Renal pelvis (tissue), 12 donors: ENCODE measurements at places on chromosomes 4 and X.

DNA sequence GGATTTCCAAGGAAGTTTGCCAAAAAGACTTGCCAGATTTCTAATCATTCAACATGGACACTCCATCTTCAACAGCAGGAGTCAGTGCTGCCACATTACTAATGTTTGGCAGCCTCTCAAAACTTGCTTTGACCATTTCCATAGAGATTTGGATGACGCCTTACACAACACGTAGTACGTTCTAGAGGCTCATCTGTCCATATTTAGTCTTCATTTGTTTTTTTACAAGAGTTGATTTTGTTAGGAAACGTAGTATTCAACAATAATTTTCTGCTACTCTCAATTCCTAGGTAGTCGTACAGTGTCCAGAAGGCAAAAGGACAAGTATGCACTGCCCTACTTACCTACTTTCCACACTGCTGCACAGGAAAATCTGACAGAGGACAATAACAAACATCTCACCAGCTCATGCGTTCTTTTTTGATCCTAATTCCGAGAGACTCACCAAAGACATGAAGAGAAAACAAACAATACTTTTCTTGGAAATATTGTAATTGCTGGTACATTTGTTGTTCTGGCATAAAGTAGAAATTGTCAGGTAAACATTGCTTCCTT is 117.3 kb downstream of the SNCA start:
- DNase-seq, result no peak

GRCh38 chr4:105797225-105797624 is 88.6 kb downstream of the GSTCD start:
- DNase-seq, result no peak

DNA sequence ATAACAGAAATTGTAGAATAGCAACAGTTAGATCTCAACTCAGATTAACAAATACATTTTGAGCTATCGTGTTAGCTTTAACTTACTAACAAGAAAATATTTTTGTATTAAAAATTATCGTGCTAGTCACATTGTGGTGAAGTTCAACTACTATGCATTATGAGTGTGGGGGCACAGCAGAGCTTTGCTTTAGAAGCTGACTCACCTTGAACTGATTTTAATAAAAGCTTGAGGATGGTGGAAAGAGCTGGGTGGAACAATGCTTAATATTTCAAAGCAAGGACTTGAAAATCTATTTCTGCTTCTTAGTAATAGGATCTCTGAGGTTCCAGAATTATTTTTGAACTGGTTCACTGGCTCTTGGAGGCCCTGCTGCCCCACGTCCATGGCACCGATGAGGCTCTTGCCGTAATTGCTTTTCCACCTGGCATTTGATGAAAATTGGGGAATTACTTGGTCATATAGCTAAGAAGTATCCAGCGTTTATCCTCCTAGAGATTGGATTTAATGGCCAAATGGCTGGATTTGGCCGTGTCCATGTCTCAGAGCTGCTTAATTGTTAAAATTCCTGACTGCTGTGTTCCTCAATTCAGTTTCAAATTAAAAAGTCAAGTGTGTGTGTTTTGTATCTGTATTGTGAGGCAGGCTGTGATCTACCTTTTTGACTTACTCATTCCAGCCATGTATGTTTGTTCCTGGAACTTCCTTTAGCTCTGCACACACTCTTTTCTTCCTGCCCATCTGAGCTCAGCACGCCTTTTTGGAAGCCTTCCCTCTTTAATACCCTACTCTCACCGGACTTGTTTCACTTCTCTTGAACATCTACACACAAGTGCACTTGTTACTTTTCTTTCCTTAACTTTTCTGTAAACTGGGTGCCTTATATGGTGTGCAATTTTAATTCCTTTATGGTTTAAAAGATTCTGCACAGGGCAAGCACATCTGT is 66.6 kb upstream of the LIMCH1 start:
- DNase-seq, result no peak

DNA sequence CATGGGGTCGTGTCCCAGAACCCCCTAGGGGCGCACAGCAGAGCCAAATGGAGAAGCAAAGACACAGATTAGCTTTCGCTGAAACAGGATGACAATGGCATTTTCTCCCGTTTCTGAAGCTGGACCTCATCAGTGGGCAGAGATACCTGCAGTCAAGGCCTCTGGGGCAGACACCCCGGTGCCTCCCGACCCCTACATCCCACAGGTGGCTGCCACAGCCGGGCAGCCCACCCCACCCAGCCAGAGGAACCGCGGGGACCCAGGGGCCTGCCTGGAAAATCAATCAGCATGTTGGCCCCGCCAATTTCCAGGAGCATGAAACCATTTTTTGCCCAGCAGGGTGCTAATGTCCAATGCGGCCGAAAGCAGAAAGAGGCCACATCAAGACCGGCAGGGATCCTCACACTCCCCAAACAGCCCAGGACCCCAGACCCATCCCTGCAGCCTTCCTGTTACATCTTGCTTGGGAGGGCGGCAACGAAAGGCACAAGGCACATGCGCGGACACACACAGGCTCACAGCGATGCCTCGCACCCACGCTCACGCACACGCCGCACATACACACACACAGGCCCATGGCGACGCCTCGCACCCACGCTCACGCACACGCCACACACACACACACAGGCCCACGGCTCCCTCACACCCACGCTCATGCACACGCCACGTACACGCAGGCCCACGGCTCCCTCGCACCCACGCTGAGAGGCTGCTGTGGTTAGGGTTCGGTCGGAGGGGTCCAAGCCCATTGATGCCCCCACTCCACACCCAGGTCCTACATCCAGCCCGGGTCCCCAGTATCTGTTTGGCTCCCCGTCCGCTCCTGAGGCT is 130.6 kb upstream of the NKX1-1 start:
- DNase-seq, result no peak

DNA sequence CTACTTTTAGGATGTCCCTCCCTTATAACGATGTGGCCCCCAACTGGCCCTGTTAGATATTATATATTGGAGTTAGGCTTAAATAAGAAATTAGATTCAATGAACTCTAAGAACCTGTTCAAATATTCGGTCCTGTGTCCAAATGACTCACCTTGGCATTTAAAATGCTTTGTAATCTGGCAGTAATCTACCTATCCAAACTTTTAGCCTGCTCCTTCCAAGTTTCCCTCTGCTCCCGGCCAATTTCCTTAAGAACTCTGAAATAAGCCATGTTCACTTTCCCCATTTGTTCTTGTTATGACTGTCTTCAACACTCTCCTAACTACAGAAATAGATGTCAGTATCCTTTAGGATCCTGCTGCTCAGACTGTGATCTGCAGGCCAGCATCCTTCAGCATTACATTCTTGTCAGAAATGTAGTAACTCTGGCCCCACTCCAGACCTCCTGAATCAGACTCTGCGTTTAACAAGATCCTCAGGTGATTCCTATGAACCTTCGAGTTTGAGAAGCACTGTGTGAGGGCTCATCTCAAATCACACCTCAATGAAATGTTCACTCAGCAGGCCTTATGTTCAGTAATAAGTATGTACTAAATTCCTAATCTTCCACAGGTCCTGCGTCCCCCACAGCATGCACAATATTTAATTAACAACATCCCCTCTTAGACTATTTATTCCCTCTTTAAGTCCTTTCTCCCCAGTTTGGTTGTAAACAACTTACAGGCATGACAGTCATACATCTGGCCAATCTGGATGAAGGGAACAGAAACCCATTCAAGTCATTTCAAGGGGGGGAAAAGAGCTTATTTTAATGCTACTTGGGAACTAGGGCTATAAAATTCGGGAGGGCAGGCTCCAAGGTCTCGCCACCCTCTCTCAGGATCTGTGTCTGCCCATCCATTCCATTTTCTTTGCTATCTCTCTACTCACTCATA is 3.0 kb downstream of the ATP8A1 start:
- DNase-seq, result no peak

DNA sequence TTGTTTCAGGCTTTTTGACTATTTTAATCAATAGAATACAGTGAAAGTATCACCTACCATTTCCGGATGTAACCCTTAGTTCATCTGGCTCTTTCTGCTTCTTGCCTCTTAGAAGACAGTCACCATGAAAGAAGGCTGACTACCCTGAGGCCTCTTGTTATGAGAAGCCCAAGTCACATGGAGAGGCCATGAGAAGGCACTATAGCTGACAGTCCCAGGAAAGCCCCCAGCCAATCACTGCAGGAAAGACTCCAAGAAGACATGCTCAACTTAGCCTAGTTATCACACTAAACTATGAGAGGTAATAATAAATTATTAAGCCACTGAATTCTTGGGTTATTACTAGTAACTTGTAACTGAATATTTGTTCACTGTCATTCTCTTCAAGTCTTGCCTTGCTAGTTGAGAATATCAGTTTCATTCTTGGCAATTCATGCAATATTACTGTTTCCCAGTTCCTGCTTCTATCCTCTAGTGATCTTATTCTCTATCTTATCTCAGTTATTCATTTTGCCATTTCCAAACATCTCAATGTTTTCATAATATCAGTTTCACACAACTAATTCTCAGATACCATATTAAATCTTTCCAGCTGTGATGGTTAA is 57.1 kb upstream of the GUCY1A1 start:
- DNase-seq, result no peak

- DNase-seq, result no peak
Observed at GRCh38 chr4:85419103-85419502, 55.8 kb upstream of the ARHGAP24 start.

DNA sequence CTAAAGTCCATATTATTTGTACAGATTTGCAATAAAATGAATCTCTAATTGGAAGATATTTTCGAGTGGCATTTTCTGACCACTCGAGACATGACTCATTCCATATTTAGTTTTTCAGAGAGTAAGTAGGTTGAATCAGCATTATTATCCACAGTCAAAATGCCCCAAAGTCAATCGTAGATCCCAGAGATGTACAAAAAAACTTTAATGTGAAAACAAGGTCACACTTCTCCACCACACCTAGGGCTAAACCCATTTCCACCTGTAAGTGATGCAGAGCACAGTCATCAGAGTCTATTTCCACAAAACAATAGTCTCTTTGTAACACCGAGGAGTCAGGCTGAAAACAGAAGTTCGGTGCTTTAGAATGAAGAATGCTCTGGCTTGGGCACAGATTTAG is 117.1 kb upstream of the TENM3 start:
- DNase-seq, result no peak

DNA sequence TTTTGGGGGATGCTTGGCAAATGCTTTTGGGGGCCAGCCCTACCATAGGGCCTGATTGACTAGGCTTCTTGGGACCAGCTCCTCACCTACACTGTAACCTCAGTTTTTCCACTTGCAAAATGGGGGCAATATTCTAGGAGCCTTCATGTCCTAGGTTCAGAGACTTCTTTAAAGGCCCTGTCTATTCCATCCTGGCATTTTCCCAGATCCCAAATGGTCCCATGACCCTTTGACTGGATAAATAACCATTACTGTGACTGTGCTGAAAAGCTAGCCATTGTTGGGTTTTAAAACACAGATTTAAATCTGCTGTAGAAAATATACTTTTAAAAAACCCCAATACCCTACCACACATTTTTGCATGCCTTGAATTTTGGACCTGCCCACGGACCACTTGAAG is 149.8 kb downstream of the EFNB1 start:
- no peak for DNase-seq

DNA sequence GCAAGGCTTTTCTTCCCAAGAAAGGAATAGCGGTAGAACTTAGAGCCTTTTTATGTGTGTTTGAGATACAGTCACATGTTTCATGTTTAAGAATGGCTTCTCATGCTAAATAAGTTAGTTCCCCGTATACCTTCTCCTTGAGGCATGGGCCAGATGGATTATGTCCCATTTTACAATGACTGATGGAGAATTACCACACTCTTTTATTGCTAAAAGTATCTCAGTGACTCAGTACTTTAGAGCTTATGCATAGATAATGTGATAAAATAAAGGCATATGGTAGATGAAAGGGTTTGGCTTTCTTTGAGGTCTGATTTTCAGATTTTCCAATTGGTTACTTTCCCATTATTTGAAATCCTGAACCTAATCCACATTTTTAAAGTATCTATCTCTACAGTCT is 121.8 kb upstream of the BMPR1B start:
- no peak for DNase-seq

DNA sequence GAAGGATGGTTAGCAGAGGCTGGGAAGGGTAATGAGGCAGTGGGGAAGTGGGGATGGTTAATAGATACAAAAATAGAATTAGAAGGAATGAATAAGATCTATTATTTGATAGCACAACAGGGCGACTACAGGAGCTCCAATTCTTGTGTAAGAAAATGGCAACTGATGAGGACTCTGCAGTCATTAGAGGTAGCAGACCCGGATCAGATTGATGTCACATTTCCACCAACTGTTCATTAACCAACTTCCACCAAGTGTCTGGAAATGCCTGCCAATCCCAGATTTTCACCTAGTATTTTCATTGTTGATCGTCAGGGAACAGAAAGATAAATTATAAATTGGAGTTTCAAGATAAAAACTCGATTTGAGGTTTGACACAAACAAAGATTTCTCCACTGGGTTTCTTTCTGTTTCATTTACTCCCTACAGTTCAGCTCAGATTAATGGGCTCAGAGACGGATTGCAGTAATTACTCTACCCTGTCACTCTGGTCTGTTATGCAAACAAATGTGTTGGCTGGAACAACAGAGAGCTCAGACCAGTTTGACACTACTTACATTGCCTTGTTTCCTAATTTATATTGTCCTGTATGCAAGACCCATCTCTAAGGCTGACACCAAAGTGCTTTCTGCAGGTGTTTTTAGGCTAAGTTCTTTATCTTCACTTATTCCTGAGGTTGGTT is 909.2 kb upstream of the PRKX start:
- DNase-seq, result peak; percentile 26

- no peak for DNase-seq
Observed at GRCh38 chr4:3112609-3113469, 38.4 kb downstream of the HTT start.

GRCh38 chr4:176824645-176825366 is 32.1 kb upstream of the VEGFC start:
- DNase-seq, result no peak

- no peak for DNase-seq
Observed at GRCh38 chrX:153969125-153969903, 2.3 kb downstream of the HCFC1 start.

DNA sequence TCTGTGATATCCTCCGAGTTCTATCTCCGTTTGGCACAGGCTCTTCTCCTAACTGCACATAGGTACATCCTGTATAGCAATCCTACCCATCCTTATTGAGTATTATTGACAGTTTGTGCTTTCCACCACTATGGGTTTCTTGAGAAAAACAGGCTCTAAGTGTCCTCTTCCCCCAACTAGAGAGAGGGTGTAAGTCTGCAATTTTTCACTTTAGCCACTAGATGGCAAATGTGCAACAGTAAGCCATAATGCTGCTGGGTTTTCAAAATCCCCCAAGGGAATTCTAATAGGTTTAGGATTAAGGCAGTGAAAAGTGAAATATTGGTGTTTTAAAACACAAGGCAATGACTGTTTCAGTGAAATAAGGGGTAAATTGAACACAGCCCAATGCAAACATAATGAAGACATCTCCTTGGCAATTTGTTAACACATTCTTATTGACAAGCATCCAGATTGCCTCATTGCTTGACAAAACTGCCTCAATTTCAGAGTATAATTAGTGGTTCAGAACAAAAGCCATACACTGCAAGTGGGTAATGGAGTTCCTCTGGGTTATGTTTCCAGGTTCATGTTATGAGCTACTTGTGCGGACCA is 239.0 kb upstream of the HTR2C start:
- peak; percentile 21 for DNase-seq

- no peak for DNase-seq
Observed at GRCh38 chr4:125789023-125789422, 474.3 kb downstream of the FAT4 start.
